Stimulated activated CD4-positive, alpha-beta T cell treated with anti-CD3 and anti-CD28 coated beads, Interleukin-12 subunit alpha, Interleukin-12 subunit beta, amount 100 ng/mL, for 4 hours (primary cell): ENCODE measurements at places on chromosomes 13 and 19.

DNA sequence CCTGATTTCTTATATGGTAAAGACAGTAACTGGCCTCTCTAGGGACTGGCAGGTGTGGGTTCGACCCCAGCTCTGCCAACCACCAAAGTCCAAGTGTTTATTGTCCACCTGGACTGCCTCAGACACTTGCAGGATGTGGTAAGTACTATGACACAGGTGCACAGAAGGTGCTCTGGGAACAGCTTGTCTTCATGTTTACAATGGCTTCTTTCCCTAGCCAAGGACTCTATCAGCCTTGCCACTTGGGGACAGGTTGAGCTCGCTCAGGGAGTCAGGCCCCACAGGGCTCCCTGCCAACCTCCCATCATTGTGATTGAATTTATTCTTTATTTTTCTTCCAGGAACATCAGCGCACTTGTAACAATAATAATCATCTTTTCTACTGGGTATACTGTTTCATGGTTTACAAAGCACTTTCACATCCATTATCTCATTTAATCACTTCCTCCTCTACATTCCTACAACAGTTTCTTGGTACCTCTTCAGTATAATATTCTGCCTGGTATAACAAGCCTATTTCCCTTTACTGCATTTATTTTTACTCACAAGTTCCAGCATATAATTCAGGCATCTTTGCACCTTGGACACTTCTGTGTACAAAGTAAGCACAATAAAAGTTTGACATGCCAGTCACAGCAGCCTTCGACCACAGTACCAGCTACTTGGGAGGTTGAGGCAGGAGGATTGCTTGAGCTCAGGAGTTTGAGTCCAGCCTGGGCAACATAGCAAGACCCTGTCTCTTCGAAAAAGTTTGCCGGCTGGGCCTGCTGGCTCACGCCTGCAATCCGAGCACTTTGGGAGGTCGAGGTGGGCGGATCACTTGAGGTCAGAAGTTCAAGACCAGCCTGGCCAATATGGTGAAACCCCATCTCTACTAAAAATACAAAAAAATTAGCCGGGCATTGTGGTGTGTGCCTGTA lies 24.2 kb upstream of the GATAD2A start:
- DNase-seq: no peak

DNA sequence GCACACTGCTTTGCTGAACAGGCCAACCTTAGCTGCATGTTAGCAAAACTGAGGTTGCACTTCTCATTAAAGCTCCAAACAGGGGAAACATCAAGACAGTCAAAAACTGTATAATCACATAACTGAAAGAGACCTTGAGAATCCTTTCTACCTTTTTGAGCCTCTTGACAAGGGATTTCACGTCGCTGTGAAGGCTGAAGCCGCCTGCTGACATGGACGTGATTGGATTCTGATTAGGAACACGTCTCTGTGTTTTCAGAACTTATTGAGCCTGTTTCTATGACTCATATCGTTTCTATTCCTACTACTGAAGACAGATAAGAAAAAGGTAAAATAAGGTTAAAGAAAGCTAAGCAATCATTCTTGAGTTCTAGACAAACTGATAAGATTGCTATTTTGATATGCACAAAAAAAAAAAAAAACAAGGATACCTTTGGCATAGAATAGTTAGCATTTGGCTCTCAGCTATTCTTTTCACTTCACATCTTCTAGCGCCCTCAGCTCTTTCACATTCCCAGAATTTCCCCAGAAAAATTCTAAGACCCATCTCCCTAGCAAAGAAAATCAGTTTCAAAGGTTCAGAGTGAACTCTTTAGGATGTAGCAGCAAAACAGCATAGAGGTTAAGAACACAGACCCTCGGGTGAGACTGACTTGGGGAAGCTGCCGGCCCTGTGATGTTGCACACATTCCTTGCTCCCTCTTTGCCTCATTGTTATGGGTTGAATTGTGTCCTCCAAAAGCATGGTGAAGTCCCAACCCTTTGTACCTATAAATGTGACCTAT lies 81.6 kb downstream of the DOCK9 start:
- no peak for DNase-seq

DNA sequence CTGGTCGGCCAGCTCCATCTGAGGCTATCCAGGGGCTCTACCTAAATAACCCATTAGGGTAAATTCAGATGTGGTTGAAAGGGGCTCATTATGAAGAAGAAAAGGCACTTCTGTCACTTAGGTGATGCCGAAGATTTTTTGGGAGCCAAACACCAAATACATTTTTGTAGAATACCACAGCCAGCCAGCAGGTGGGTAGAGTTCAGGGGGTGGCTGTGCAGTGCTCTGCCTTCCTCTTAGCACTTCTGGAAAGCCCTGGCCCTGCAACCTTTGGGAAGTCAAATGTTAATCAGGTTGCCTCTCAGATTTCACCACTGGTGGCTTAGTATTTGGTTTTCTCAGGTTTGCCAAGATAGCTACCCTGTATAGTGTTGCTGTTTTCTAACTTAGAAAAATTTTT lies 18.5 kb upstream of the GPR18 start:
- no peak for DNase-seq

GRCh38 chr19:46661735-46662592 lies 982 bp upstream of the DACT3 start:
- peak; percentile 65 for DNase-seq

- DNase-seq: no peak
These were observed 105.0 kb downstream of the RAB20 start for GRCh38 chr13:110456550-110456949.

GRCh38 chr19:33468361-33469170 lies 53.0 kb downstream of the PEPD start:
- no peak for DNase-seq

- no peak for DNase-seq
These were observed 43.0 kb downstream of the METTL21C start for GRCh38 chr13:102651892-102652291.

DNA sequence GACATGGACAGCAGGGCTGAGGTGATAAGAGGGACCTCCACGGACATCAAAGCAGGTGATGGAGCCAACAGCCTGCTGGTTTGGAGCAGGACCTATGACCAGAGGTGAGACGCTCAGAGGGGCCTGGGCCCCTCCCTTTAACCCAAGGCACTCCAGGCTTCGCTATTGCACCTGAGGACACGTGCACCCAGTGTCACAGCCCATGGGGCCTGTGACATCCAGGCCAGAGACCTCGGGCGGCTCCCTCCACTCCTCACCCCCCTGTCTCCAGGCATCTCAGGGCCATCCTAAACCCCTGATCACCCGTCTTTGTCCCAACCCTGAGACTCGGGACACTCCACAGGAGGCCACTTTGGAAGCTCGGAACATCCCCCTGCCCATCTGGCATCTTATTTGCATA lies 12.9 kb downstream of the ADGRE5 start:
- DNase-seq: no peak

DNA sequence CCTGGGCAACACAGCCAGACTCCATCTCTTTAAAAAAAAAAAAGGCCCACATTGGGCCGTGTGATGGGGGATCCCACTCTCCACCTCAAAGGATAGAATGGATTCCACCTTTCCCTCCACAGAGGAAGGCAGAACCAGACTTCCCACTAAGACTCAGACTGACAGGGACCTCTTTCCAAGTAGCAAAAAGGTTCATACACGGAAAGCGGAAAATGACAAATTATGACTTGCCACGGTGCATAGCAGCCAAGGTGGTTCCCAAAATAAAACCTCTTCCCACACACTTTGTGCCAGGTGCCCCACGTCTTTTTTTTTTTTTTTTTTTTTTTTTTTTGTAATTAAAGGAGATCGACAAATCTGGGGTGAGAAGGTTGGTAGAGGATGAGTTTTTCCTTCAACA lies 14.4 kb upstream of the TTYH1 start:
- DNase-seq: no peak

DNA sequence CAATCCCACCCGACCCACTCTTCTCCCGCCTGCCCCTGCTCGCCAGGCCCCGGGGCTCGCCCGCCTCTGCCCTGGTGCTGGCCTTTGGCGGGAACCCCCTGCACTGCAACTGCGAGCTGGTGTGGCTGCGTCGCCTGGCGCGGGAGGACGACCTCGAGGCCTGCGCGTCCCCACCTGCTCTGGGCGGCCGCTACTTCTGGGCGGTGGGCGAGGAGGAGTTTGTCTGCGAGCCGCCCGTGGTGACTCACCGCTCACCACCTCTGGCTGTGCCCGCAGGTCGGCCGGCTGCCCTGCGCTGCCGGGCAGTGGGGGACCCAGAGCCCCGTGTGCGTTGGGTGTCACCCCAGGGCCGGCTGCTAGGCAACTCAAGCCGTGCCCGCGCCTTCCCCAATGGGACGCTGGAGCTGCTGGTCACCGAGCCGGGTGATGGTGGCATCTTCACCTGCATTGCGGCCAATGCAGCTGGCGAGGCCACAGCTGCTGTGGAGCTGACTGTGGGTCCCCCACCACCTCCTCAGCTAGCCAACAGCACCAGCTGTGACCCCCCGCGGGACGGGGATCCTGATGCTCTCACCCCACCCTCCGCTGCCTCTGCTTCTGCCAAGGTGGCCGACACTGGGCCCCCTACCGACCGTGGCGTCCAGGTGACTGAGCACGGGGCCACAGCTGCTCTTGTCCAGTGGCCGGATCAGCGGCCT lies 4.1 kb downstream of the LRFN3 start:
- no peak for DNase-seq

- DNase-seq: no peak
These were observed 249.6 kb downstream of the GPC6 start for GRCh38 chr13:93476175-93476574.

GRCh38 chr19:50686310-50687032 lies 33.1 kb downstream of the SHANK1 start:
- DNase-seq: no peak

DNA sequence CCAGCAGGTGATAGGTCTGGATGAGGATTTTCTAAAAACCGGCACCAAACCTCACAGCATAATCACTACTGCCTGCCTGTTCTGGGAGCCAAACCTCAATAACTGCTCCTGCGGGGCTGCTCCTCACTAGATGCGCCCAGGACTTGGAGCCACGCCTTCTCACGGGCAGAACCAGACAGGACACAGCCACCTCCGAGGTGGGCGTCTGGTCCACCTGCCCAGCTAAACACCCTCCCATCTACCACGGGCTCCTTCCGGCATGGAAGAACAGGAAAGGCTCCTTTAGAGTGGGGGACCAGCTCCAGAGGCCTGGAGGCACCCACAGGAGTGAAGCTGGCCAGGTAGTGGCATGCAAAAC lies 73.5 kb downstream of the PEPD start:
- no peak for DNase-seq

GRCh38 chr19:46471116-46471733 lies at the start of gene PNMA8A:
Gene PNMA8A, minus strand, starts transcription at chr19:46471563. Its CDS starts 528 bp downstream, at chr19:46471035.
- no peak for DNase-seq
